SW 1271 (cell line): ENCODE measurements at places on chromosomes 1 and 21.

DNA sequence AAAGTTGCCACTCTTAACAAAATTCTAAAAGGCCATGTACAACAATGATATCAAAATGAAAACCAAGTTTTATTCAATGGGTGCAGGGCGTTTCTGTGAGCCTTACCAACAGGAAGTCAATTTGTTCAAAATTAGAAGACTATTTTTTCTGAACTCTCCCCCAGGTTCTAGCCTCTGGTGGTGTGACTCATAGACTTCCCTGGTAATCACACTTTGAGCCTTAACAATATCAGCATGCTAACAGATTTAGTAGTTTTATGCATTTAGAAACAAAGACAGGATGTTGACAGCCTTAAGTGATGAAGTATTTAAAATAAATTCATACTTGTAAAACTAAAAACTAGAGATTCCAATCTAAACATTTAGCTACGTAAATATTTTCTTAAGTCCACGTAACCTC lies 88.4 kb downstream of the LRRC8C start:
- DNase-seq: peak; percentile 24

- DNase-seq: no peak
These were observed 74.2 kb downstream of the LEPR start for GRCh38 chr1:65494671-65495070.

DNA sequence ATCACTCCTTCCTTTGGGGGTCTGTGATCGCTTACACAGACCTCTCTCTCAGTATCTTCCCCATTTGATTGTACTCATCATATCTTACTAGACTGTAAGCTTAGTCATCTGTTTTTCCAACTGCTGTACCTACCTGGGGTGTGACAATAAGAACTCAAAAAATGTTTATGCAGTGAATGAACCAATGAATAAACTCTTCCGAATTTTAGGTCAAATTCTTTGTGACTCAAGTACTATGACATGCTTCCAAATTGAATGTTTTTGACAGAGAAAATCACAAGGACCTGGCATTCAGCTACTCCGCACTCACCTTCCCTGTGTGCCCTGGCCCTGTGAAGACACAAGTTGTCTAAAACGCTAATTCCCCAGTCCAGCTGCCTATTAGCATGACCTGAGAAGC lies 42.1 kb downstream of the TMCO4 start:
- DNase-seq: peak; percentile 6

DNA sequence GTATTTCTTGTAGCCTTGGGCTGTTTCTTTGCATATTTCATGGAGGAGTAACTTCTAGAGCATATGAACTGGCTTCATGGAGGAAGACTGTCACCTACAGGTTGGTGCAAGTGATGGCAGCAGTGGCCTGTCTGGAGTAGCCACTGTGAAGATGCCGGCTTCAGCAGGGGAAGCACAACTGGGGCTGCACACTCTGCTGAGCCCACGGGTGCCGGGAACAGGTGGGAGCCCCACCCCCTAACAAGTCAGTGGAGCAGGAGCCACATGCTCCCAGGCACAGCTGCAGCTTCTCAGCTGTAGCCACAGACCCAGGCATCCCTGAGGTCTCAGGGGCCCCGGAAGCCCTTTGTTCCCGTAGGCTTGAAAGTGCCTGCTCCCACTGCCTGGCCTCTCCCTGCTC lies 43.2 kb upstream of the C1orf185 start:
- no peak for DNase-seq

DNA sequence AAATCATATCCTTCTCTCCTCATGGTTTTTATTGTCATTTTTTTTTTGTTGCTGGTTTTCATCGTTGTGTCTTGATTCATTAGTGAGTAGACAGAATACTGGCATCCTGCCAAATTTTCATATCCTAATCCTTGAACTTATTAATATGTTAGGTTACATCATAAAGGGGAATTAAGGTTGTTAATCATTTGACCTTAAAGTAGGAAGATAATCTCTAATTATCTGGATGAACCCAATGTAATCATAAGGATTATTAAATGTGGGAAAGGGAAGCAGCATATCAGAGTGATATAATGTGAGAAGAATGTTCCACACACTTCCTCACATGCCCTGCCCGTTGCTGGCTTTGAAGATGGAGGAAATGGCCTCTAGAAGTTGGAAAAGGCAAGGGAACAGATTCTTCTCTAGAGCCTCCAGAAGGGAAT lies 299.7 kb downstream of the HMCN1 start:
- no peak for DNase-seq

DNA sequence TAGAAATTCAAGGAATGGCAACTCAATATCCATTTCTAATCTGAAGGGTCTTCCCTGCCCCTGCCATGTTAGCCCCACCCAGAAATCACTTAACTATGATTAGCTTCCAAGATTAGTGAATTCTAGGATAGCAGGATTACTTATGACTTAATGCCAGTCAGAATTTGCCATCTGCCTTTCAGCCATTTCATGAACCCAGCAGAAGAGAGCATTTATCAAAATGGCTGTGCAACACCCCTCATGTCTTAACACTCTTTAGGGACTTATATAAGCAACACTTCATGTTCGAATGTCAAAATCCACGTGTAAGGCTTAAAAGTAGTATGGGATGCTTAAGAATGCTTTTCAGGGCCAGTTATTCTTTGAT lies 288.5 kb downstream of the NFIA start:
- no peak for DNase-seq

DNA sequence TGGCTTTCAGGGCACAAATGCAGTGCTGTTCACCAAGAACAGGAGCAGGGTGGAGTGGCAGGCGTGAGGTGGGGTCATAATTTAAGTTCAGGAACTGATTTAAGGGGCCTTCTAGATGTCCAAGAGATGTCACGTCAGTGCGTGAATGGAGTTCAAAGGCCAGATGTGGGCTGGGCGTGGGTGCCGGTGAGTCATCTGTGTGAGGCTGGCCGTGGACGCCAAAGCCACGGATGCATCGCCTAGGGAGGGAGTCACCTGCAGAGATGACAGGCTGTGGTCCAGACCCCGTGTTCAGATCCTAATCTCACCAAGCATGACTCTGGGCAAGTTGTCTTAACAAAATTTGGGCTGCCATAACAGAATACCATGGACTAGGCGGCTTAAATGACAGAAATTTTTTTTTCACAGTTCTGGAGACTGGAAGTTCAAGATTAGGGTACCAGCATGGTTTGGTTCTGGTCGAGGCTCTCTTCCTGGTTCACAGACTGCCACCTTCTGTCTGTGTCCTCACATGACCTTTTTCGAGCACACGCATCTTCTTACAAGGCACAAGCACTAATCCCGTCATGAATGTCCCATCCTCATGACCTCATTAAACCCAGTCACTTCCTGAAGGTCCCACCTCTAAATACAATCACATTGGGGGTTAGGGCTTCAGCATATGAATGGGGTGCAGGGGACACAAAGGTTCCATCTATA lies 109.6 kb downstream of the PRDM2 start:
- DNase-seq: no peak

GRCh38 chr1:228778961-228779360 lies 43.7 kb downstream of the RHOU start:
- DNase-seq: no peak

DNA sequence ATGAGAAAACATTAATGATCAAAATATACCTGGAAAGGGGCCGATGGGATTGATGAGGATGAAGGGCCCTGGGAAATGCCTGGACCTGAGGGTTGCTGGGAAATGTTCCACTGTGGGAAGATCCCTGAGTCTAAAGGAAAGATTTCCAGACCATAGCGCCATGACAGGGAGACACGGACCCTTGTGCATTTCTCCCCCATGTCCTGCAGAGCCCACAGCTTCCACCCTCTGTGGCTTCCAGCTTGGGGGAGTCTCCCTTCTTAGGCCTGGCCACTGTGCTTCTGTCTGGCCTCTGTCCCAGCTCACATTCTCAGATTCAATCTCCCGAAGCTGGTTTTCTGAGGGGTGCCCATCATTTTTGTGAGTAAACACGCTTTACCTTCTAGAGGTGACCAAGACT lies 1.0 kb upstream of the PRAMEF12 start:
- DNase-seq: no peak

GRCh38 chr1:245825128-245825901 lies 670.5 kb downstream of the KIF26B start:
- no peak for DNase-seq

DNA sequence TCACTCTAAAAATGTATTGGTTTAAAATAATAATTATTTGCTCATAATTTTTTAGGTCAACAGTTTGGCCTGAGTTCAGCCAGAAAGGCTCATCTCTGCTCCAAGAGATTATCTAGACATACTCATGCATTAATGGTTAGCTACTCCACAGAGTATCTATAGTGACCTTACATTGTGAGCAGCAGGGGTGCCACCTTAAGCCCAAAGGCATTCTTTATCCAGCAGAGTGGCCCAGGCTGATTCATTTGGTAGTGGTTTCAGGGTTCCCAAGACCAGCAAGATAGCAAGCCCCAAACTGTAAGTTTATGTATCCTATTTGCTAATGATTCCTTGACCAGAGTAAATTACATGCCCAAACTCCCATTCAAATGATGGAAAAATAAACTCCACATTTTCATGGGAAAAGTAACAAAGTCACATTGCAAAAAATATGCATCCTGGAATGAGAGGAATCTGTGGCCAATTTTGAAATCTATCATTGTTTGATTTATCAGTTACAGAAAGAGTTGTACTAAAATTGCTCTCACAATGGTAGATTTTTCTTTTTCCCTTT lies 182.6 kb upstream of the KCNK2 start:
- no peak for DNase-seq

DNA sequence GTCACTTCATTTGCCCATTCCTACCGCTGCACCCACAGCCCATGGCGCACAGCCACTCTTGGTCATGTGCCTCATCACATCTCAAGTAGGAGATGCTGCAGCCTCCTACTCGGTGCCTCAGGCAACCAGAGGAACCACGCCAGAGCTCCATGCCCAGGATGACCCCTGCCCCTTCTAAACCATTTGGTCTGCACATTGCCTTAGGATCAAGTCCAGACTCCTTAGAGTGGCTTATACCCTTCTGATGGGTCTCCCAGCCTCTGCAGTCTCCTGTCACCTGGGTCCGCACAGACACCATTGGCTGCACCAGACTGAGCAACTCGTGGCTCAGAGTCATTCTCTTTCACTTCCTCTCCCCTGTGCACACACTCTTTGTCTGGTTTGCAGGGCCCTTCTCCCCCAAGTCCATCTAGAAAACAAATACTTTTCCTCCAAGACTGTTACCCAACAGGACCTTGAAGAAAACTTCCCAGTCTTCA lies 2.2 kb upstream of the ADORA3 start:
- no peak for DNase-seq

DNA sequence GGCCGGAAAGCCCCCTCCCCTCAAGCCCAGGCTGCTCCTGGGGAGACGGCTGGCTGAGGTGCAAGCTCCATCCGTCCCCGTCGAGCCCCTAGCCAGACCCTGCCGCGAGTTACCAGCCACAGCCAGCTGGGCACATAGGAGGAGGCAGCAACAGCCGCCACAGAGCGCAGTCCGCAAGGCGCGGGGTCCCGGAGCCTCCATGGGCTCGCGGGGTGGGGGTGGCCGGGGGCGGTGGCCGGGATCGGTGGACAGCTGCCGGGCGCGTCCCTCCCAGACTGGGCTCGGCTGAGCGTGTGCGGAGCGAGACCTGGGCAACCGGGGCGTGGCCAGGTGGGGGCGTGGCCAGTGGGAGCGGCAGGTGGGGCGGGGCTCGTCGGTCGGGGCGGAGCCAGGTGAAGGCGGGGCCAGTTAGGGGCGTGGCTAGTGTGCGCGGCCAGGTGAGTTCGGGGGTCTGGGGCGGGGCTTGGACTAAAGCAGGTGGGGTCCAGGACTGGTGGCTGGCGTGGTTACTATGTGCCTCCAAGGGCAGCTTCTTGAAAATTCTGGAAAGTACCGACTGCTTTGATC lies at the start of gene CD164L2:
CD164L2 (minus strand) TSS at position 295 of the 567 bp plus-strand sequence; CDS start at position 201, 94 bp downstream.
- no peak for DNase-seq

GRCh38 chr1:197486946-197487345 lies 218.9 kb downstream of the CRB1 start:
- DNase-seq: no peak

GRCh38 chr1:26218906-26219494 lies 15.0 kb upstream of the CEP85 start:
- DNase-seq: no peak

GRCh38 chr1:234924450-234925355 lies 203.9 kb downstream of the TOMM20 start:
- DNase-seq: no peak

- DNase-seq: no peak
These were observed 146.3 kb upstream of the DNAH14 start for GRCh38 chr1:224783006-224783651.

DNA sequence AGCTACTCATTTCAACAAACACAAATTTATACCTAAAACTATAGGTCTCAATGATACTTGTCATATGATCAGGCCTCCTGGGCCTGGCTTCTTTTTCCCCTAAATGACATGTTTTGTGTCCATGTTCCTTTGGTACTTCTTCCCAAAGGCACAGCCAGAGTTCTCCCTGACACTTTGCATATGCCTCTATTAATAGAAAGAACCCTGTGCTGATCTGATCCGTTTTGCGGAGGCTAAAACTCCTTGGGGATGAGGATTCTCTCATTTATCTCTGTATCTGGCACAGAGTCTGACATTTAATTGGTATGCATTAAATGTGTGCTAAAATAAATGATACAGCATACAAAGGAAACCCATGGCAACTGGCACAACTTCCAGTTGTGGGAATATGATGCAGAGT lies 11.5 kb downstream of the ATPAF1 start:
- DNase-seq: no peak

DNA sequence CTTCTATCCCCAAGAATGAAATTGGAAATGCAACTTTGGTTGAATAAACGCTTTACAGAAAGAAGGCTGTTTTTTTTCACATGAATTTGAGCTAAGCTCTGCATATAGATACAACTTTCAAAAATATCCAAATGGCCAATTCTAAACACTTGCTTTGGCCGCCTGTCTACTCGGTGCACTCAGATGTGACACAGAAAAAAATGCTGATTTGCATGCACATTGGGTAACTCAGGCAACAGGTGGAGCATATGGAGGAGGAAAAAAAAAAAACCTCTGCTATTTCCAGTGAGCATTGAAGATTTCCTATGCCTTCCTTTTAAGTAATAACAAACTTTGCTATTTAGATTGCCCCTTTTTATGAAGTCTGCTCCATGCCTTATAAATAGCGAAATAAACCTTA lies 262.5 kb downstream of the GRIK1 start:
- no peak for DNase-seq

DNA sequence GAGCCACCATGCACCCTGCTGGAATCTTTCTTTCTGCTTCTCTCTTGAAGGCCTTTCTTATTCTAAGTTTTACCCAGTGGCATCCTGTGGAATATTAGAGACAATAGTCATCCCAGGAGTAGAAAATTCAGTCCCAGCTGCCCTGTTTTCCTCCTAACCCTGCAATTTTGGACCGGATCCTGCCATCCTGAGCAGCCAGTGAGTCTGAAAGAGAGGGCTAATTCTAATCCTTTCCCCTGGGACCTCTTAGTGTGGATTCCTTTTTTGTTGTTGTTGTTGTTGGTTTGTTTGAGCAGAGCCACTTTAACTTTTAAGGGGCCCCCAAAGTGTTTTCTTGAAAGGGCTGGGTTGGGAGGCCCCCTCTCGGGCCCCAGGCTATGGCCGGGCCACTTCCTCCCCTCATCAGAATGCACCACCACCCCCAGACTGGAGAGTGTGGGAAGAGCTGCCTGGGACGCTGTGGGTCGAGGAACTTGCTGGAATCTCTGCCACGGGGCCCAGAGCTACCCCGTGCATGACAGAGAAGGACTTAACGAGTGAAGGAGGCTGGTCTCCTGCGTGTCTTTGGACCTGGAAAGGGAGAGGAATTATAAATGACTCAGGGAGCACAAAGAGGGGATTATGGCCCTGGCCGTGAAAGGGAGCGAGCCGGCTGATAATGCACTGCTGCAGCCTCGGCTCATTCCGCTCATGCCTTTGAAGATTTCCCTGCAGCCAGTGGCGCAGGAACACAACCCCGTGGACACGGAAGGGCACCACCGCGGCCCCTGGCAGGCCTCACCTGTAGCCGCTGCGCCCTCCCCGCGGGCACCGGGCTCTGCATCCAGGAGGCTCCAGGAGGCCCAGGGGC lies 81.0 kb upstream of the AKT3 start:
- DNase-seq: no peak
